ENCODE measurements at places on chromosomes 1 and 21. TPM values are rescaled to one million over a fixed set of nuclear protein-coding genes. Genes with fewer than 3 reads are reported as not detected.

DNA sequence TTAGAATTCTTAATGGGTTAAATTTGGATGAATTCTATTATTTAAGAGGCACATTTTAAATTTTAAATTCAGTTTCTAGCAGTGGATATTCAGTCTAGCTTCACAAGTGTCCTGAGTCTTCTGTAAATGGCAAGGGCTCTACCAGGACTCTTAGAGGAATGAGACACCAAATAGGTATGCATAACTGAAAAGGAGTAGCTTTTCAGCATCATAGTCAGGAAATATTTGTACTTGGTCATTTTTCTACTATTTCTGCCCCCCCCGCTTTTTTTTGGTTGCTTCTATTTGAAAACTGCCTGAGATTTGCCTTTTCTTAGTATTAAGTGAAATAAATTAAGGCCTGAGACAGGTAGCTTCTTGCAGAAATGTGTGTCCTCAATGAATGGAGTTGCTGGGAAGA lies 80.2 kb downstream of the MAST2 start:
- H3K36me3 ChIP-seq: no peaks in the 10 kb centered on the region
- no peaks in the 10 kb centered on the region for H3K27me3 ChIP-seq
- DNase-seq: no peak
- H3K4me1 ChIP-seq: no peaks in the 10 kb centered on the region
- no peak overlapping the region for H3K4me3 ChIP-seq
- H3K27ac ChIP-seq: no peak overlapping the region

DNA sequence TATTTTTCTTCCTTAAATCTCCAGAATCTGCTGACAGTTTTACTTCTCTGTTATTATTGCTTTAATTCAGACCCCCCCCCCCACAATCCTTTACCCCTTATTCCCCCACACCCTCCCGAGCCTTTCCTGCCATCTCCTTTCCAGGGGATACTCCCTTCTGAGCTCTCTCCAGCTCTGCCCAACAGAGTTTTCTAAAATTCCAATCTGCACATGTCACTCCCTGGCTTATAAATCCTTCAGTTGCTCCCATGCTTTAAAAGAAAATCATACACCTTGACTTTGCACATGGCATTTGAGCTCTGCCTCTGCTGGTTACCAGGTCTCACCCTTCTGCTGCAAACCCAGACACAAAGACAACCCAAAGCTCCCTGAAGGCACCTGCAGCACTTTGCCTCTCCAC lies 11.7 kb upstream of the EPS8L3 start:
- H3K27me3 ChIP-seq: no peaks in the 10 kb centered on the region
- peaks cover under 1% of the 10 kb centered on the region for H3K36me3 ChIP-seq
- no peak for DNase-seq

- no peaks in the 10 kb centered on the region for H3K36me3 ChIP-seq
- no peak overlapping the region for H3K4me3 ChIP-seq
- peaks cover 18% of the 10 kb centered on the region for H3K4me1 ChIP-seq
- DNase-seq: no peak
Observed at GRCh38 chr1:203521812-203522211, 27.9 kb downstream of the OPTC start.

DNA sequence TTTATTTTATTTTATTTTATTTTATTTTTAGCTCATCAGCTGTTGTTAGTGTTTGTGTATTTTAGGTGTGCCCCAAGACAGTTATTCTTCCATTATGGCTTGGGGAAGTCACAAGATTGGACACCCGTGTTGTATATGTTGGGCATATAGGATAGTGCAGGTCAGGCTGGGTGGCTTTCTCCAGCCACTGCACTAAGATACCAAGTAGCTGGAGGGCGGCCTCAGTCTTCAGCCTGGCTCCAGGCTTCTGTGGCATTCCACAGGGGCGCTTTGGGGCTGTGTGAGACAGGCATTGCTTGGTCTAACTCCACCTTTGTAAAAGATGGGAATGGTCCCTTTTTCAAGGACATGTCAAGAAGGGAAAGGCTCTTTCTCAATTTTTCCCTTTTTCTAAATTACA lies 16.5 kb downstream of the RRP1B start:
- no peaks in the 10 kb centered on the region for H3K4me1 ChIP-seq
- no peak for DNase-seq
- no peaks in the 10 kb centered on the region for H3K27me3 ChIP-seq
- H3K4me3 ChIP-seq: no peak overlapping the region
- H3K36me3 ChIP-seq: peaks cover 37% of the 10 kb centered on the region
- H3K27ac ChIP-seq: no peak overlapping the region

GRCh38 chr1:44604157-44604955 lies 69.9 kb downstream of the TMEM53 start:
- H3K27me3 ChIP-seq: peaks cover 3% of the 10 kb centered on the region
- DNase-seq: no peak
- no peaks in the 10 kb centered on the region for H3K36me3 ChIP-seq
- H3K4me1 ChIP-seq: no peaks in the 10 kb centered on the region
- no peak overlapping the region for H3K27ac ChIP-seq
- H3K4me3 ChIP-seq: no peak overlapping the region

DNA sequence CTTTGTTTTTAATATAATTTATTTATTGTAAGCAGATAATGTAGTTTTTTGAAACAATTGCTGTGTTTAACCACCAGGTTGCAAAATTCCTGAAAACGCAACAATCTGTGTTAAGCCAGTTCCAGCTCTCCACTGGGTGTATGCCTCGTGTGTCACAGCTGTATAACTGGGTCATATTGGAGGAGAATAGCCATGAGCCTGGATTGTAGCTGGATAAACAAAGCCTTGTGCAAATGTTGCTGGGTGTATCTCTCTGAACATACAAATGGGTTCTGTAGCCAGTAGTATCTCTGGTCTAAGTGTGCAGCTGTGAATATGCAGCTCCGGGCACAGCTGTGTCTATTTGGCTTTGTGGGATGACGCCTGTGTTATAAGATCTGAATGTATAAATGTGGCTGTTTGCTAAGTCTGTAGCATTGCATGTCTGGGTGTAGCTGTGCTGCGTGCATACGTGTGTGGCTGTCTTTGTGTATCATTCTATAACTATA lies 2.8 kb downstream of the TCEA3 start:
- peaks cover 23% of the 10 kb centered on the region for H3K4me1 ChIP-seq
- no peak overlapping the region for H3K4me3 ChIP-seq
- H3K36me3 ChIP-seq: peaks cover 9% of the 10 kb centered on the region
- no peak overlapping the region for H3K27ac ChIP-seq

DNA sequence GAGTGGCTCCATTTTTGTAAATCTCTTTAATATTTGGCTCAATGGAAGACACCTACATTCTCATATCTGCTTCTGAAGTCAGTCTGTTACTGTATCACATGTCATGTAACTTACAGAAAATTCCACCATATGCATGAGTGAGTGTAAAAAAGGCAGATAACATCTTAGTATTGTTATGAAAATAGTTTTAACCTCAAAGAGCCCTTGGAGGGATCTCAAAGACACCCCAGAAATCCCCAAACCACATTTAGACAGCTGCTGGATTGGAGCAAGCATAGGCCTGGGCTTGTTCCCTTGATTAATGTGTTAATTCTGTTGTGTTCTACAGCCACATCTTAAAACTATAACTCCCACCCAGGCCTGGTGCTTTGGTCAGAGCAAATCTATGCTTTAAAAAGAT lies 16.9 kb downstream of the MACO1 start:
- H3K27ac ChIP-seq: no peak overlapping the region
- H3K4me3 ChIP-seq: no peak overlapping the region
- no peaks in the 10 kb centered on the region for H3K36me3 ChIP-seq
- no peak for DNase-seq
- H3K27me3 ChIP-seq: no peaks in the 10 kb centered on the region
- peaks cover 3% of the 10 kb centered on the region for H3K4me1 ChIP-seq

GRCh38 chr1:22292011-22292788 lies 149.3 kb upstream of the WNT4 start:
- peaks cover 6% of the 10 kb centered on the region for H3K27me3 ChIP-seq
- H3K4me1 ChIP-seq: peaks cover 10% of the 10 kb centered on the region
- no peak for DNase-seq
- H3K4me3 ChIP-seq: no peak overlapping the region
- H3K36me3 ChIP-seq: no peaks in the 10 kb centered on the region

DNA sequence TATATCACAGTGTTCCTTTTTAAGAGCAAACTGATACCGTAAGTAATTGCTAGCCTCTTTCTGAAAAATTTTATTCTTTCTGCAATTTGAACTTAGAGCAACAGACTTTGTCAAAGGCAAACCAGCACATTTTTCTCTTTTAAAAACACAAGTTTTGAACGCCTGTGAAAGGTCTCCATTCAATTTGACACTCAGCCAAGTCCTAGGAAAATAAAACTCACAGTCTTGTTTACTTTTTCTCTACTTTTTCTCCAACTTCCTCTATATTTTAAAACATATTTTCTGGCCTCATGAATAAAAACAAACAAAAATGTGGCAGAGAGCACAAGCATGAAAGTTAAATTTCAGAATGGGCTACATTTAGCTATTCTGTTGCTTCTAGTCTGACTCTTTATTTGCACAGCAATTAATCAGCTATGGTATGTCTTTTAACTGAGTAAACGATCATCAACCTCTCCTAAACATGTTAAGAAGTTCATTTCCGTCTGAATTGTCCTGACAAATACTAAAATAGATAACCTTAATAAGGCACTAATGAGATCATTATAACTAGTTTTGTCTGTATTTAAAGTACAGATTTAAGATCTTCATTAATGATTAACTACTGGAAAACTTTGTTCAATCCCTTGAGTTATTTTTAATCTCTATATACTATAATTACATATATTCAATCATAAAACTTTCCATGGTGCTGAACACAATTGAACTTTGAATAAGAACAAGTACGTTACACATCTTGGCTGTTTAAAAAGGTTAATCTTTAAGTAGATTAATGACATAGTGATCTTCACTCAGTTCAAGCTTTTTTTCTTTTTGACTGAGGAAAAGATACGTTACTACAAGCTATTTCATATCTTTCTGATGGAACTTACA lies 550.6 kb downstream of the PTBP2 start:
- H3K4me1 ChIP-seq: peaks cover 12% of the 10 kb centered on the region
- peaks cover 4% of the 10 kb centered on the region for H3K27me3 ChIP-seq
- H3K27ac ChIP-seq: no peak overlapping the region
- no peaks in the 10 kb centered on the region for H3K36me3 ChIP-seq
- DNase-seq: no peak
- H3K4me3 ChIP-seq: no peak overlapping the region

- H3K36me3 ChIP-seq: no peaks in the 10 kb centered on the region
- H3K27ac ChIP-seq: no peak overlapping the region
- H3K4me3 ChIP-seq: no peak overlapping the region
- DNase-seq: no peak
- H3K4me1 ChIP-seq: no peaks in the 10 kb centered on the region
Observed at GRCh38 chr21:38905752-38906151, 100.0 kb downstream of the ETS2 start.

DNA sequence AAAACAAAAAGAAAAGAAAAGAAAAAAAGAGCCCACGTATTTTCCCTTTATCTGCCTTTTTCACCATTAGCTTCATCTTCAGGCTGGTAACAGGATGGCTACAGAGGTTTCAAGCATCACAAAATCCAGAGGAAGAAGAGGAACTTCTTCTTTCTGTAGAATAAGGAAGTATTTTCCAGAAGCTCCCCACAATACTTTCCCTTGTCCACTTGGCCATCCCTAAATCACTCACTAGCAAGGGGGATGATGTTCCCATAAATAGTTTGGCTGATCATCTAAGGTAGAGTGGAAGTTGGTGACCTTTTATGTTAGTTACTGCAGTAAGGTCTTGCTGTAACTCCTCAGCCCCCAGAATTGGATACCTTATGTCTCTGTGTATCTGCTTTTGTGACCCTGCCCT lies 45.1 kb upstream of the RNF11 start:
- H3K27me3 ChIP-seq: no peaks in the 10 kb centered on the region
- DNase-seq: no peak
- no peak overlapping the region for H3K27ac ChIP-seq
- H3K36me3 ChIP-seq: no peaks in the 10 kb centered on the region

GRCh38 chr1:231610388-231610787 lies 16.2 kb upstream of the DISC1 start:
- H3K27ac ChIP-seq: no peak overlapping the region
- no peak overlapping the region for H3K4me3 ChIP-seq
- no peaks in the 10 kb centered on the region for H3K36me3 ChIP-seq
- peaks cover 8% of the 10 kb centered on the region for H3K27me3 ChIP-seq
- DNase-seq: no peak
- peaks cover 19% of the 10 kb centered on the region for H3K4me1 ChIP-seq

DNA sequence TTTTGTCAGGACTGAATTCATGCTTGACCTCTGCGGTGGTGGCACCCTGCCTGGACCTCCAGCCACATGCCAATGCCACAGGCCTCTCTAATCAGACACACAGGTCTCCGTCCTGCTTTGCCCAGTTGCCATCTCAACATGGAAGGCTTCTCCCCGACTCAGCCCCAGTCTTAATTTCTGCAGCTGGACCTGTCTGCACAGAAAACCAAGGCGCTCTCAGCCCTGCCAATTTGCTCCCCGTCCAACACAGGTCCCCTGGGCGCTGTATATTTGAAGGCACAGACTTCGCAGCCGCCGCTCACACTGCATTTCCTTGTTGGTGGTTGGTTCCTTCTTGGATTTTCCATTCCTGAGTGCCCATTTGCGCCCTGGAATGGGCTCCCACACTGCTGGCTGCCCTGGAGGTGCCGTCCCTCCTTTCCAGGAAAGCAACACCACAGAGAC lies 28.0 kb upstream of the PLEKHG5 start:
- no peak for DNase-seq
- no peaks in the 10 kb centered on the region for H3K36me3 ChIP-seq
- H3K4me1 ChIP-seq: no peaks in the 10 kb centered on the region
- H3K27me3 ChIP-seq: peaks cover 4% of the 10 kb centered on the region
- no peak overlapping the region for H3K27ac ChIP-seq
- H3K4me3 ChIP-seq: no peak overlapping the region

GRCh38 chr1:53198241-53198651 lies 1.6 kb downstream of the CPT2 start:
- peak overlapping the region; percentile 39 for H3K27ac ChIP-seq
- H3K36me3 ChIP-seq: peaks cover 19% of the 10 kb centered on the region
- DNase-seq: no peak
- H3K4me1 ChIP-seq: peaks cover 23% of the 10 kb centered on the region
- H3K4me3 ChIP-seq: peak overlapping the region; percentile 92
- H3K27me3 ChIP-seq: peaks cover 10% of the 10 kb centered on the region

- peak overlapping the region; percentile 14 for H3K4me3 ChIP-seq
- H3K27ac ChIP-seq: peak overlapping the region; percentile 62
- DNase-seq: no peak
Observed at GRCh38 chr1:229027622-229028182, 243.2 kb upstream of the RAB4A start.

DNA sequence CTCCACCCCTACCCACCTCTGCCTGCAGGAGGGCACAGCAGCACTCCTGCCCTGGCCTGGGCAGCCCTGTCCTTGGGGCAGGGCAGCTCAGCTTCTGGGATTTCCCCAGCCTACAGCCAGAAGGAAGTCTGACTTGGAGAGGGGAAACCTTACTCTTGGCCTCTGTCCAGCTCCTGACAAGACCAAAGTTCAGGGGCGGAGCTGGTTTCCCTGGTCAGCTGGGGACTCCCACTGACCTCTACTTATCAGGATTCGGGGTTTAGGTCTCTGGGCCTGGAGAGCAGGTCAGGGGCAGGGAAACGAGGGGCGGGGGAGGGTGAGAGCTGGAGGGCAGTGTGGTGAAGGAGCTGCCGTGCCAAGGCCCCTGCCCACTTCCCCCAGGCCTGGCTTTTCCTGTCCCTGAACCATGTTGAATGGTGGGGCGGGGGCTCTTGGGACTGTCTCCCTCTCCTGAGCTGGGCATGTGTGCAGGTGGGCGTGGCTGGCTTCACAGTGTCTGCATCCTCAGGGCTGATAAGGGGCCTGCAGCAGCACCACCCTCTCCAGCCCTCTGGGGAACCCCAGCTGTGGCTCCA lies 16.8 kb upstream of the ETV3 start:
- no peak overlapping the region for H3K27ac ChIP-seq
- DNase-seq: peak; percentile 28
- H3K4me1 ChIP-seq: peaks cover 19% of the 10 kb centered on the region
- peaks cover 8% of the 10 kb centered on the region for H3K27me3 ChIP-seq
- H3K36me3 ChIP-seq: no peaks in the 10 kb centered on the region

The RBP7 gene
- 0.92 TPM for total RNA-seq

The CSMD2 gene
- total RNA-seq: 2.1 TPM

The PGD gene
- total RNA-seq: 196 TPM

The SLC27A3 gene
- total RNA-seq: 72.7 TPM

The MEX3A gene
- 63.9 TPM for total RNA-seq
